ENCODE measurements at places on chromosomes 6 and 20.

DNA sequence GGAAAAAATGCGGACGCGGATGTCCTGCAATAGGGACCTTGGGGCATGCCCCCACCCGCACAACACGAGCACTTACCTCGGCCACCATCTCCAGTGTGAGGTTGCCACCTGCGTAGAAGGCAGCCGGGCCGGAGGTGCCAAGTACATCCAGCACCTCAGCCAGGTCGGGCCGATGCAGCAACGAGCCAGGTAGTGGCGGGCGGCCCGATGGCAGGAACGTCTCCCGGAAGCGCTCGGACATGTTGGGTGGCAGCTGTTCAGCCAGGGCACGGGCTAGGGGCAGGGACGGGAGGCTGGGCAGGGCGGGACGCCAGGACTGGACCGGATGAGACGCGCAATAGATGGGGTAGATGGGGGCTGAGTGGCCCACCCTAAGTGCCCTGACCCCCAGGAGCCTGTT lies 13.3 kb downstream of the GGT7 start:
- H3K36me3 ChIP-seq: peaks cover 8% of the 10 kb centered on the region
- no peak for DNase-seq
- peaks cover 6% of the 10 kb centered on the region for H3K4me1 ChIP-seq
- no peak overlapping the region for H3K4me3 ChIP-seq
- no peaks in the 10 kb centered on the region for H3K27me3 ChIP-seq

DNA sequence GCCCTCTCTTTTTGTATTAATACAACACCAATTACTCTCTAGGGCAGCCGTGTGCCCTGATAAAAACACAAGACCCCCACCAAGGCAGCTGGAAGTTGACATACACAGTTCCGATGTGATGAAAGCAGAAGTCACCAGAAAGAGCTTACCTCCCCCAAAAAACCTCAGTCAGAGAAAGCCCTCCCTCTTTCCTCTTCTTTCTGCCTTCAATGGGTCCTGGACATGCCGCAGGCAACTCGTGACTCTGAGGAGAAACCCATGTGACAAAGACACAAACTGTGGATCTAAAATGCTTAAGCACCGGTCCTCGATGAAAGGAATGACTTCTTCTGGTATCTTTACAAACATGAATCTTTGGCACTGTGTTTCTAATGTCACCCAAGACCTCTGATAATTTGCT lies 117.7 kb upstream of the CCDC28A start:
- no peak for DNase-seq
- no peak overlapping the region for H3K27ac ChIP-seq
- no peak overlapping the region for H3K4me3 ChIP-seq
- peaks cover 25% of the 10 kb centered on the region for H3K27me3 ChIP-seq
- H3K4me1 ChIP-seq: peaks cover 15% of the 10 kb centered on the region

DNA sequence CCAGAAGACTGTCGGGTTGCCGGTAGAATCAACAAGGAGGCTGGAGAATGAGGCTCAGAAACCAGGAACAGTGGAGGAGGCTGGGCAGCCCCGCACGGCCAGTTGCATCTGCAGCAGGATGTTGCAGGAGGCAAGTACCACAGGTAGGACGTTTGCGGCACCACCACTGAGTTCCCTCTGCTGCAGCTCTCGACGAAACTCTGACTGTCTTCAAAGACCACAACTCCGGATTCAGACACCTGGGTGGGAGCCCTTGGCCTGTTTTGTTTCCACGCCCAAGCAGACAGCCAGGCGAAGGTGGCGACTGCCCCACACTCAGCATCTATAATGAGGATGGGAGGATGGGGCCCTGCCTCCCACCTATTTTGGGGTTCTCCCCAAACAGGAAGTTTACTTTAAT lies 218.2 kb downstream of the ZDHHC14 start:
- H3K4me3 ChIP-seq: no peak overlapping the region
- no peak for DNase-seq
- no peak overlapping the region for H3K27ac ChIP-seq
- H3K36me3 ChIP-seq: peaks cover 5% of the 10 kb centered on the region
- peaks cover 4% of the 10 kb centered on the region for H3K4me1 ChIP-seq

GRCh38 chr20:58905236-58905635 lies 52.7 kb downstream of the GNAS start:
- DNase-seq: no peak
- no peak overlapping the region for H3K27ac ChIP-seq
- peaks cover 43% of the 10 kb centered on the region for H3K4me1 ChIP-seq
- no peak overlapping the region for H3K4me3 ChIP-seq
- no peaks in the 10 kb centered on the region for H3K27me3 ChIP-seq

DNA sequence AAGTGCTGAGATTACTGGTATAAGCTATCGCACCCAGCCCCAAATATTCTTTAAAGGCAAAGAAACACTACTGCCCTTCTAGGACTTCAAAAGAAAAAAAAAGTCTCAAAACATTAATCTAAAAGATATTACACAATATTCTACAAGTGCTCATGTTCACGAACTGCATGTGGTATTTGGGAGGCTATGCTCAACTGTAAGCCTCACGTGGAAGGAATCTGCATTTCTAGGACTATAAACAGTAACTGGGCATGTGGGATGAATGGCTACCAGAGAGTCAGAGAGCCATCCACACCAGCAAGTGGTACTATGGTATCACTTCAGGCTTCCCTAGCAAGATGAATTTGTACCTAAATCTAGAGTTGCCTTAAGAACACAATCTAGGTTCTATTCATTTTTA lies 50.0 kb downstream of the FKBP5 start:
- peaks cover 38% of the 10 kb centered on the region for H3K4me1 ChIP-seq
- DNase-seq: peak; percentile 51
- peaks cover 46% of the 10 kb centered on the region for H3K36me3 ChIP-seq
- no peak overlapping the region for H3K27ac ChIP-seq
- H3K27me3 ChIP-seq: no peaks in the 10 kb centered on the region

GRCh38 chr6:149236589-149236988 lies 80.9 kb upstream of the TAB2 start:
- H3K27ac ChIP-seq: no peak overlapping the region
- no peak for DNase-seq
- peaks cover 41% of the 10 kb centered on the region for H3K4me1 ChIP-seq
- peaks cover 39% of the 10 kb centered on the region for H3K36me3 ChIP-seq
- H3K4me3 ChIP-seq: no peak overlapping the region

GRCh38 chr6:26520237-26520849 lies 17.8 kb upstream of the HMGN4 start:
- H3K36me3 ChIP-seq: peaks cover 3% of the 10 kb centered on the region
- peaks cover 7% of the 10 kb centered on the region for H3K27me3 ChIP-seq
- no peak for DNase-seq

- H3K4me1 ChIP-seq: peaks cover 19% of the 10 kb centered on the region
- H3K4me3 ChIP-seq: peak overlapping the region; percentile 76
- peaks cover 18% of the 10 kb centered on the region for H3K36me3 ChIP-seq
- H3K27me3 ChIP-seq: no peaks in the 10 kb centered on the region
- H3K27ac ChIP-seq: peak overlapping the region; percentile 72
Measured at GRCh38 chr20:63567386-63568169, 6.5 kb downstream of the HELZ2 start.
